ENCODE measurements at places on chromosomes 2 and 18.

DNA sequence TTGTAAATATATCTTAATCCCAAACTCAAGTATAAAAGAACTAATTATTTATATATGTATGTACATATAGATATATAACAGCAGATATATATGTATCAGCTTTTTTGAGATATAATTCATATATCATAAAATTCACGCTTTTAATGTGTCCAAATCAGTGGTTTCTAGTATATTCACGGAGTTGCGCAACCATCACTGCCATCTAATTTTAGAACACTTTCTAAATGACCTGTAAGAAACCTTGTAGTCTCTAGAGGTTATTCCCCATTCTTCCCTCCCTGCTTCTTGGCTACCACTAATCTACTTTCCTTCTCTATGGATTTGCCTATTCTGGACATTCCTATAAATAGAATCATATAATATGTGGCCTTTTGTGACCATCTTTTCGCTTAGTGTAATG lies 163.5 kb upstream of the TCF4 start:
- no peak for DNase-seq

DNA sequence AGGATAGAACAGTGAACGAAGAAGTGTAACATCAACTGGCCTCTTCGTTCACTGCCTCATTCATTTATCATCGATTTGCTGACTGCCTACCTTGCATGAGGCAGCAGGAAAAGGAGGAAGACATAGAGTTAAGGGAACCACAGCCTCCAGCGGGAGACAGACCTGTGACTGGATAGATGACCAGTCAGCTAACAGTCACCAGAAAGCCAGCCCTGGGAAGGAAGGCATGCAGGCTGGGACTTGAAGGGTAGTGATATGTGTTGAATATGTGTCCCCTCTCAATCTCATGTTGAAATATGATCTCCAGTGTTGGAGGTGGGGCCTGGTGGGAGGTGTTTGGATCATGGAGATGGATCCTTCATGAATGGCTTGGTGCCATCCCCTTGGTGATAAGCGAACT lies 58.3 kb downstream of the CTIF start:
- DNase-seq, result no peak

DNA sequence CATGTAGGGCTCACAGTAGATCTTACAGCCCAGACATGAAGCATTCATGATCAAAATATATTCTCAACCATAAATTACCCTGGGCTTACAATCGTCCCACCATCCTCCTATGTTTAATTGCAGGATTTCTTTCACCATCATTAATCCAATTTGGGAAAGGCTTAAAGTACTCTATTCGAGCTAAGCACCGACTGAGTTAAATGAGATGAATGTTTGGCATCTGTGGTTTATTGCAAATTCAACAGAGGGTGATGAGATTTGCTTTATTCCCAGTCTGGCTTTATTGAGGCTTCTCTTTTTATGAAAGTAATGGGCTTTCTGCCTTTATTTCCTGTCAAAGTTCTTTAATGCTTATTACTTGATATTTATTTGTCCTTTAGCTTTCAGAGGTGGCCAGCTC lies 159.0 kb downstream of the METTL4 start:
- no peak for DNase-seq

- DNase-seq, result no peak
Observed at GRCh38 chr2:134570676-134571075, 148.1 kb downstream of the TMEM163 start.

- DNase-seq, result no peak
Observed at GRCh38 chr2:74843899-74844298, 10.0 kb downstream of the HK2 start.

- DNase-seq, result no peak
Observed at GRCh38 chr2:145265244-145265643, 745.3 kb upstream of the ZEB2 start.

- no peak for DNase-seq
Observed at GRCh38 chr2:171972329-171972982, 27.3 kb upstream of the METAP1D start.

DNA sequence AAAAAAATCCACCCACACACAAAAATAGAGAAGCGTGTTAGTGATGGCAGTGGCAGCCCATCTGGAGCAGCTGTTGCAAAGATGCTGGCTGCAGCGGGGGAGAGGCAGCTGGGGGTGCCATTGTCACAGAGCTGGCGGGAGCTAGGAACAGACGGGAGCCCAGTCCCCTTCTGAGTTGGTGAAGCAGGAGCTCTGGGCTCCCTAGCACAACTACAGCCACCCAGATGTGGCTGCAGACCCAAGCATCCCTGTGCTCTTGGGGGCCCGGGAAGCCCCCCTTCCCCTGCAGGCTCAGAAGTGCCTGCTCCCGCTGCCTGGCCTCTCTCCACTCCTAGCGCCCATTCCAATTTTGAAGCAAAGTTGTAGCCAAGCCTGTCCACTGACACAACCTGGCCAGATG lies 366.6 kb upstream of the MC4R start:
- no peak for DNase-seq

DNA sequence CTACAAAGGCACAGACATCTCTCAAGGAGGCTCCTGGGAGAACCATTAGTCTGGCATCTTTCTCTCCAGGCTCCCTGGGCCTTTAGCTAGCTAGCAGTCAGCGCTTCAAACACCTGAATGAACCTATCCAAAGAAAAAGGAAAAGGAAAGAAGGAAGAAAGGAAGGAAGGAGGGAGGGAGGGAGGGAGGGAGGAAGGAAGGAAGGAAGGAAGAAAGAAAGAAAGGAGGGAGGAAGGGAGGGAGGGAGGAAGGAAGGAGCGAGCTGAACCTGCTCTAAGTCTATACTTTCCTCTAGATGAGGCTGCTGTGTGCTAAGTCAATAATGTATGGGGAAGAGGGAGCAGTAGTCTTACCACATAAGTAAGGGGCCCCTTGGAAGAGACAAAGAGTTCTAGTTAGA lies 5.1 kb upstream of the BCL11A start:
- DNase-seq, result no peak

DNA sequence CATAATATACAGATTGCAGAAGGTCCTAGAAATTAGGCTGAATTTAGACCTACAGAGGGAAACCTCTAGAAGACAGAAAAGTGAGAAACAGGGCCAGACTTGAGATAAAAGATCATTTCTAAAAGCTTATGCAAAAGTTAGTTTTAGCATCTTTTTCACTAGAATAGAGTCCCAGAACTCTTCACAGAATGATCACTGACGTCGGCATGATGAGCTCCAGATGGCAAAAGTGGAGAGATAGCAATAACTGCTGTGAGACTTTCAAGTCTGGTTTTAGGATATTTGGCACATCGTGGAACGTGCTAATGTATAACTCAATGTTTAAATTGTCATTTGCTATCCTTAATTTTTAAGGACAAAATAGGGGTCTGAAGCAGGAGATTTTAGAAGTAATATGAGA lies 1050.7 kb upstream of the CELF4 start:
- no peak for DNase-seq
